Kidney (tissue), 22 donors: ENCODE measurements at places on chromosomes 3 and 15.

- peak; percentile 51 for DNase-seq
These were observed 44.8 kb upstream of the EIF5A2 start for GRCh38 chr3:170953229-170953628.

GRCh38 chr3:154764856-154765640, 315.1 kb upstream of the MME start:
- DNase-seq = no peak

GRCh38 chr3:63532521-63532920, 120.0 kb upstream of the SNTN start:
- no peak for DNase-seq

DNA sequence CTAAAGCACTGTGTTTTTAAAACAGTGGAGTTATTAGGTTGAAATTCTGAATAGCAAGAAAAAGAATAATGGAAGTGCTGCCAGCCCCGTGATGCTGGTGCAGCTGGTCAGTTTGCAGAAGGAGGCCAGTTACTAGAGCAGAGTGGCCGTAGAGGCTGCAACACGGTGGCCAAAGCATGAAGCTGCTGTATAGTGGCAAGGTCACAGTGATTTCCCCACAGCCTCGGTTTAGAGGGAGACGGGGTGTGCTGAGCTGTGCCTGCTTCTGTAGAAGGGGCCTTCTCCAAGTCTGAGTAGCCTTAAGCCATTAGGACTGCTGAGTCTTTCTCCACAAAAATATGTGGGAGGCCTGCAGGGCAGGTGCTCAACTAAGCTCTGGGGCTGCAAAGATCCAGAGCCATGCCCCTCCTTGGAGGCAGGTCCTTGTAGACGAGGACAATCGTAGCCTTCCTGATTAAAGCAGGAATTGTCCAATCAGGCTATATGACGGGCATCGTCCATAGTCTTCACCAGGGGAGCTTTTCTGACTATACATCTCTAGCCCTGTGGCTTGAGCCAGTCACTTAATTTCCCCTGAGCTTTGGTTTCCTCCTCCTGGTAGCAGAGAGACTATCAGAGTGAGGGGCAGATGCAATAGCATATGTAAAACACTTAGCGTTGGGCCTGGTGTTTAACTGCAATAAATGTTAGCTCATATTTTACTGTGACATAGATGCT, 151.6 kb downstream of the PGPEP1L start:
- no peak for DNase-seq

DNA sequence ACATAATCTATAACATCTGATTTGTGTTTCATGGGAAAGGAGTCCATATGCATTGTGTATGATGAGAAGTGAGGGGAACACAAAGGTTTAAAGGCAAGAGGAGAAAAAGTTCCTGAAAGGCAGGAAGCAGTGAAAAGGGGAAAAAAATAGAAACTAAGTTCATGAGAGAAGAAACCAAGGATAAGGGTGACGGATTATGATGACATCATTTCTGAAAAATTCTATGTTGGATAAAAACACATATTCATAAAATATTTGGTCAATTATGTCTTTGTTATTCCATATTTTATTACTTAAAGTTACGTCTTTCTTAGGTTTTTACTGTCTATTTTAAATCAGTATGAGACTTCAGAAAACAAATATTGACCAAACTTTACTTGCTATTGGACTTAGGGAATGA, 48.6 kb upstream of the CP start:
- DNase-seq = no peak

DNA sequence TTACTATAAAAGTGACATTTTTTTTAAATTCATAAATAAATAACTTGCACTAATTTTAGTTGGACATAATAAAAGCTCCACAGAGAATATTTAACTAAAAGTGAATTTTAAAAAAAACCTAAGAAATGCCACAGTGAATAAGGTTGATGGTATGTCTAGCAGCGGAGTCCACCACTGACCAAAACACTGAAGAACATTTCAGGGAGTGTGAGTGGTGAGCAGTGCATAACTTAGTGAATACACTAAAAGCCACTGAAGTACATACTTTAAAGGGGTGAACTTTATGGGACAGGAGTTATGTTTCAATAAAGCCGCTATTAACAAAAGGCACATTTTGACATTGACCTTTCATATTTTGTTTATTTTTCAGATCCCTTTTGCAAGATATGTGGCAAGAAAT, 32.3 kb downstream of the SRP14 start:
- no peak for DNase-seq

DNA sequence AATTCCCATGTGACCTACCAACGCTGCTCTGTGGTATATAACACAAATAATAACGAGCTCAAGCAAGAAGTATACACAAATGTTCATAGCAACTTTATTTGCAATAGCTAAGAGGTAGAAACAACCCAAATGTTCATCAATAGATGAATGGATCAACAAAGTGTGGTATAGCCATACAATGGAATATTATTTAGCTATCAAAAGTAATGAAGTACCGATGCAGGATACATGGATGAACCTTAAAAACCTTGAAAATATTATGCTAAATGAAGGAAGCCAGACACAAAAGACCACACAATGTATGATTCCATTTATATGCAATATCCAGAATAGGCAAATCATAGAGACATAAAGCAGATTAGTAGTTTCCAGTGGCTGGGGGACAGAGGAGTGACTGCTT, 15.6 kb upstream of the FEM1B start:
- DNase-seq = no peak

DNA sequence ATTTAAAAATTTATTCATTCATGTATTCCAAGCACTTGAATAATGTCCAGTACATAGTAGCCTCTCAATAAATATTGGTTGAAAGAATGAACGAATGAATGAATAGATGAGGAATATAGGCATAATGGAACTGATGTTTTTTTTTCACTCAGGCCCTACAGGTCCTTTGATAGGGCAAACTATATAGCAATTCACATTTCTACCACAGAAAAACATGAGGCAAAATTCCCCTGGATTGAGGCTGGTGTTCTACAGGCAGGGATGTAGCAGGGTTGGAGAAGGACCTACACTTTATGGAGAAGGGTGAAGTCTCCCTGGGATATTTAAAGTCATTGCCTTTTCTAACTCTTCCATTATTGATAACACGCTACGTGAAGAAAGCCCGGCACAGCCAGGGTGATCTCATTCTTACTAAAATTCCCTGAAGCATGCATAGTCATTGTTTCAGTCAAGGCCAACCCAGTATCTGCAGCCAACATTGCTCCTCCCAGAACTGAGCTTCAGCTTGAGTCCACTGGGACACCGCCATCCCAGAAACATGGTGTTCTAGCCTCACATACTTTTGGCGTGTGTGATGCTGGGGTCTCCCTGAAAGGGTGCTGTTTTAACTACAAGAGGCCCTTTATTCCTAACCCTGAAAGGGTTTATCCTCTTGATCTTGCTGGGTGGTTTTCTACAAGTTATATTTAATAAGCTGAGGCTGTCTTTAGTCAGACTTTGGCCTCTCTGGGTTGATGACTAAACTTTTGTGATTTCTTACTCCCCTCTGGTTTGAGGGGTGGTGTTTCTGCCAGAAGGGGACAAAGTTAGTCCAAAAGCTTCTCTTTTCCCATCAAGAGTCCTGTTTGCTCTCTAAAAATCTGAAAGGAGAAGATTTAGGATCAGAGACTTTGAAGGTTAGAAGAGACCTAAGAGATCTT, 25.9 kb upstream of the FBN1 start:
- DNase-seq = no peak

- DNase-seq = no peak
These were observed 133.4 kb upstream of the ROPN1 start for GRCh38 chr3:124125315-124125714.

DNA sequence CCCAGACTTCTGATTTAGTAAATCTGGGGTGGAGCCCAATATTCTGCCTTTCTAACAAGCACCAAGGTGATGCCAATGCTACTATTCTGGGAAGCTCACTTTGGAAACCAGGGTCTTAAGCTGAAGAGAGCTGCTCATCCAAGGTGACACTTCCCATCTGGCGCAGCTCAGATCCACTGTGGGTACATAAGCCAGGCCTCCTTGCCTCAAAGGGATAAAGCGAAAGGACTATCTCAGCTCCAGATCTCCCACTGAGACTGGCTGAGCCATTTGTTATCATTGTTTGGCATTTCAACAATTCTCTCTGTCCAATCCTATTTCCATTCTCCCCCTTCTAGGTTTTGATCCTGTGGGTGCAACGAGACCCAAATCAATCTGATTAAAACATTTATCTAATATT, 323.8 kb downstream of the GBE1 start:
- DNase-seq = no peak

- no peak for DNase-seq
These were observed 117.4 kb upstream of the ABHD17C start for GRCh38 chr15:80577552-80578205.

- DNase-seq = no peak
These were observed 141.7 kb downstream of the FBLN2 start for GRCh38 chr3:13690636-13691035.

- DNase-seq = no peak
These were observed 139.9 kb upstream of the TLE3 start for GRCh38 chr15:70237626-70238025.

DNA sequence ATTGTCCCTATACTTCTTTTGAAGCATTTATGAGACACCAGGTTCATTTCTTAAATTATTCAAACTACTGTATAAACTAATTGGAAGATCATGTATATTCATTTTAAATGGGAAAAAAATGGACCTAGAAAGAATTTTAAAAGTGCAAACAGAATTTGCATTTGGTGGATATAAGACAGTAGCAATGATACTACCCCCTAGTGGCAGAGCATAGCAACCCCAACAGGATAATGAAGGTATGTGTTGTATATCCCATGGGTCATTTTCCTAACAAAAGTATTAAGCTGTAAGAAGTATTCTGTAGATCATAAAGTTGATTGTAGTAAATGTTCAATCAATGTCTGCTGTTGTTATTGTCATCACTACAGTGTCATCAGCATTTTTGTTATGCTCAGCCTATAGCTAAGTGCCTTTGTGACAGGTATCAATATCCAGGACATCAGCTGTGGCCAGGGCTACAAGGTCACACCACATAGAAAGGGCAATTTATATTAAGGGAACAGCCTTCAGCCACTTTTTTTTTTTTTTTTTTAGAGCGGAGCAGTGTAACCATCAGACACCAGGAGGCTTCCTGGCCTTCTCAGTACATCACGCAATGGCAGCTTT, 175.8 kb downstream of the FOXB1 start:
- DNase-seq = peak; percentile 33

DNA sequence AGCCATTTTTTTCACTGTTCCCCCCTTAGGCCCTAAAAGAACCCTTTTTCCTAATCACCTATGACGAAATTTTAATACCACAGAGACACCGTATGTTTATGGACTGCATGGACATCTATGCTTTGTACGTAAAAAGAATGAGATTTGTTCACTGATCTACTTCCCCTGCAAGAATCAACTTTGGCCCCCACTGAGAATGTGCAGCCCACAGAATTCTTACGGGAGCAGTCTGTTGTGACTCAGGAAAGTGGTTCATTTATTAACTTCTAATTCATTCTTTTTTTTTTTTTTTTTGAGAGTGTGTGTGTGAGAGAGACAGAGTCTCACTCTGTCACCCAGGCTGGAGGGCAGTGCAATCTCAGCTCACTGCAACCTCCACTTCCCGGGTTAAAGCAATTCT, 17.6 kb downstream of the EIF4E3 start:
- peak; percentile 68 for DNase-seq

- DNase-seq = no peak
These were observed 85.7 kb downstream of the RYR3 start for GRCh38 chr15:33396475-33396874.

DNA sequence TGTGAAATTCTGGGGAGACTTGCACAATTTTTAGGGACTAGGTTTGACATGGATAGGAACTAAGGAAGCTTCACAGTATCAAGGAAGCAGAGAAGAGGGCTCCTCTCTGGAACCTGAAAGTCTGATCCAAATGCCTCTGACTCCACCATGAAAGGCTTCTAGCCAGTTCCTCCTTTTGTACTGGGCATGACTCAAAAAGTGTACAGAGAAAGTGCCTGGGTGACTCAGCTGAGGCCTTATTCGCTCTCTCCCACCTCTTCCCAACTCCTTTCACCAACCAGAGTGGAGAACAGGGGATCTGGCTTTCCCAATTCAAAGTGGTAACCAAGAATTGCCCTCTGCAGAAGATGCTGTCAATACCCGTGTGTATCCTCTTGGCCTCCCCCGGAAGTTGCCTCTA, 342.9 kb upstream of the PROK2 start:
- DNase-seq = no peak

DNA sequence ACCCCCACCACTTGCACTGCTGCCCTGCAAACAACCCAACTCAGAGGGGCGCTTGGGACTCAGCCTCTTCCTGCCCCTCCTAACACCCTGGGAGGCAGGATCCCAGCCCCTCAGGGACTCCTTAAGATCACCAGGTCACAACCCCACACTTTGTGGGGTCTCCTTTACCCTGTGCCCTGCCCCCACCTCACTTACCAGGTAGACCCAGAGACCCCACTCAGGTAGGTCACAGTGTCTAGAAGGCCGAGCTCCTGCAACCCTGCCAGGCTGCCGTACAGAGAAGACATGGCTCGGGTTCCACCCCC, 9.1 kb downstream of the PLA2G4F start:
- DNase-seq = no peak

DNA sequence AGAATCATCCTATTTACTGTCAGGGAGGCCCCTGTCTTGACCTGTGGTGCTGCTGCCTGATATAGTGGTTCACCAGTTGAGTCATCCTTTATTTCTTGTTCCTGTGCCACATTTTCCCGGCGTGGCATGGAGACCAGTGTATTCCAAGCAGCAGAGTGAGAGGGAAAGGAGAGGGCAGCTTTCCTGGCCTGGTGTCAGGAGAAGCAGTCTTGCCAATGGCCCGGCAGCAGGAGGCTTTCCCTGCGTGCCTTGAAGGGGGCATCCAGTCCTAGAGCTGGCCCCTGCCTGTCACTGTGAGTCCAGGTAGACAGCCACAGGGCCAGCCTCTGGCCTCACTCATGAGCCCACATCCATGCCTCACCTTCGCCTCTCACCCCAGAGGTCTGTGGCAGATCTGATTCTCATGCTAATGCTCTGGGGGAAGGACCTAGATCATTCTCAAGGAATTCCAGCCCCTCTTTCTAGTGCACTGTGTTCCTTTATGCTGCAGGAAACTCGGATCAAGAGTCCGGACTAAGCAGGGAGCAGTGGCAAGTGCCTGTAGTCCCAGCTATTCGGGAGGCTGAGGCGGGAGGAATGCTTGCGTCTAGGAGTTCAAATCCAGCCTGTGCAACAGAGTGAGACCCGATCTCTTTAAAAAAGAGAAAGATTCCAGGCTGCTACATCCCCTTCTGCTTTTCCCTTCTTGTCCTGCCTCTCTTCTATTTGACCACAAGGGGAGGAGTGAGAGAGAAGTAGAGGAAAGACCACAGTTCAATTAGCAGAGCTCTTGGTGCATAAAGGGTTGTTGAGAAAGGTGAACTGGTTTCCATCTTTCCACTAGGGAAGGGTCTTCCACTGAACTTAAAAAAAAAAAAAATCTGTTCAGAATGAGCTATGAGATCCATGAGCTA, 66.8 kb upstream of the HACD2 start:
- peak; percentile 51 for DNase-seq

GRCh38 chr3:194935632-194936470, 250.2 kb downstream of the FAM43A start:
- no peak for DNase-seq

GRCh38 chr3:64213224-64213878, 11.9 kb downstream of the PRICKLE2 start:
- DNase-seq = no peak

- no peak for DNase-seq
These were observed 74.6 kb upstream of the CHRNA7 start for GRCh38 chr15:31955734-31956133.

- DNase-seq = no peak
These were observed 104.8 kb downstream of the FBN1 start for GRCh38 chr15:48540756-48541155.

- no peak for DNase-seq
These were observed 166.6 kb downstream of the SATB1 start for GRCh38 chr3:18258492-18258891.
